T-helper 17 cell (primary cell): ENCODE measurements at places on chromosomes 3 and 15.

DNA sequence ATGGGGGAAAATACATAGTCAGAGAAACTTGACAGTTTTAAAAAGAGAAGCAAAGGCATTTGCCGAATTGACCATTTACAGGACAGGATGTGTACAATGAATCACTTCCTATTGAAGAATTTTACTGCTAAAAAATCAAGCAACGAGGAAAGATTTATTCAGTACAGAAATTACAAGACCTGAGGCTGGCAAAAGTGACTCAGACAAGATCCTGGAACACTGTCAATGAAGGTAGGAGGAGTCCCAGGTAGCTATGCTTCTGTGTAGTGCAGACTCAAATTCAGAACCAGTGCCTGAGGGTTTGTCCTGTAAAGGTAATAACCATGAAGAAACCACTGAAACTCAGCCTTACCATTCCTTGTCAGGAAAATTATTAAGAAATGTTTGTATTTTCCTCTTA is 120.9 kb downstream of the ZMAT3 start:
- no peak for DNase-seq

DNA sequence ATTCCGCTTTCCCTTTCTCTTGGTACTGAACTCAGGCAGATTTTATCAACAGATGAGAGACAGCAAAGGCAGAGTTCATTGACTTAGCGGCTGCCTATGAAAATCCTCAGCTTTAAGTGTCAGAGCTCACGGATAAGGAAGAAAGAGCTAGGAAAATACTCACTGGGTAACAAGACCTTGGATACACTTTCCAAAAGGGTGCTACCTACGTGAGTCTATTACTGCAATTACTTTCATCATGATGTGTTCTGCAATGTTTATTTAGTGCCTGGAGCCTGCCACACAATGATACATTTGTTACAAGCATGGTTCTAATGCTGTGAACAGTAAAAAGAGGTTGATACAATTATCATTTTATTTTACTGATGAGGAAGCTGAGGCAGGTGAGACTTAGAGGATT is 177.5 kb downstream of the GRM7 start:
- DNase-seq, result no peak

GRCh38 chr3:180802837-180803236 is 109.6 kb upstream of the FXR1 start:
- DNase-seq, result no peak

DNA sequence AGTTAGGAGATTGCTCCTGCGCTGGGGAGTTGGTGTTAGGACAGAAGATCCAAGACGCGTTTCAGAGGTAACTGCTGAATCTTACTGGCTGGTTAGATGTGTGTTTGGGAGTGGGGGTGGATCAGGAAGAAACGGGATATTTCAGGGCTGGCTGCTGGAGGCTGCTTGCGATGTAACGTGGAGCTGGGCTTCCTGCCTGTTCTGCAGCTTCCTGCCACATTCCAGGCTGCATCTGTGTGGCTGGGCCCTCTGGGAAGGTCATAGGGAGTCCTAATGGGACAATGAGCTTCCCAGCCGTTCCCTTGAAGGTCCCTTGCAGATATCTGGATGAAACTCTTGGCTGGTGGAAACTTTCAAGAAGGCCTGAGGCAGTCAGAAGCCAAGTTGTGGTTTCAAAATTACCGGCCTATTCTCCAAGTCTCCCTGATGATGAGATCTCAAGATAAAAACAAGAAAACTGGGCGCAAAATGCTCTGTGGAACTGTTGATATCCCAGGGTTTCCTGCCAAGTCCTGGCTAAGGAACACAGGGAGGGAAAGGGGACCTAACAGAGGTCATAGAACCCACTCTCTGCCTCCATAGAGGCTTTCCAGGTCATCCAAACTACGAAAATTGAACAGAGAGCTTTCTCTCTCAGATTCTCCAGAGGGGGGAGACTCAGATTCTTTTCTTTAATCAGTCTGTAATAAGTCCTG is 67.0 kb downstream of the NOX5 start:
- DNase-seq, result no peak

- no peak for DNase-seq
Observed at GRCh38 chr3:185094697-185095096, 58.2 kb downstream of the C3orf70 start.

DNA sequence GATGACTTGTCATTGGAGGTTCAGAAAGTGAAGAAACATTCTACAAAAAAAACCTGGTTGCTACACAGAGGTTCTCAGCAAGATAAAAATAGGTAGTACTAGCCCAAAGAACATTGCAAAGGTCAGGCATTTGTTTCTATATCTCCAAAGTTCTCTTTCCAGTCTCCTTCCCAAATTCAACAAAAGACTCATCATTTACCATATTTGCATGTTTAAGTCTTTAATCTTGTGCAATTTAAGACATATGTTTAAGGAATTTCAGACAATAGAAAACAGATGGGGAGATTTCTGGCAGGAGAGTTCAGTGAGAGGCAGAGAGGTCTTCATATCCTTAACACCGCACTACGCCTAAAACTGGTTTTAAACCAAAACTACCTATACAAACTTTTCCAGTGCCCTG is 173.8 kb upstream of the THBS1 start:
- DNase-seq, result no peak

GRCh38 chr3:16090706-16091105 is 83.8 kb upstream of the GALNT15 start:
- no peak for DNase-seq

DNA sequence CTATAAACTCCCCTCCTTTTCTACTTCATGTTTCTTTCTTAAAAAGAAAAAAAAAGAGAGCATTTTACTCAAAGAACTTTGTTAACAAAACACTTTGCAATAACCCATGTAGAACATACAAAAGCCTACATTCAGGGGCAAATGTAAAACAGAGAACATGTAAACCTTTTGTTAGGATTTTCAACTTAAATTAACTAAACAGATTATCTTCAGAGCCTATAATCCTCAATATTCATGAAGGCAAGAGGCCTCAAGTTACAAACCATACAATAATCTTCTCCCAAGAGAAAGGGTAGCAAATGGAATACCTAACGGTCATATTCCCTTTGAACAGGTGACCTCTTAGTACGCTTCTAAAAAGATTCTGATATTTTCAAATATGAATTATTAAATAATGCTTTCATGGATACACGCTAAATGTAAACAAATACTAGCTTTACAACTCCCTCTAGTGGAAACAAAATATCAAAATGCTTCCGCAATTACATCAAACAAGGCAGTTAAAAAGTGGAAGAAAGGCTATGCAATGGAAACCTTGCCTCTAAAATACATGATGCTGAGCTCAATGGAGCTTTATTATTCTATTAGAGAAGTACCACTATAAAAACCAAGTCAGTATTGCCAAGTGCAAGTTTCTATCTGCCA is 9.9 kb downstream of the CEP152 start:
- no peak for DNase-seq

DNA sequence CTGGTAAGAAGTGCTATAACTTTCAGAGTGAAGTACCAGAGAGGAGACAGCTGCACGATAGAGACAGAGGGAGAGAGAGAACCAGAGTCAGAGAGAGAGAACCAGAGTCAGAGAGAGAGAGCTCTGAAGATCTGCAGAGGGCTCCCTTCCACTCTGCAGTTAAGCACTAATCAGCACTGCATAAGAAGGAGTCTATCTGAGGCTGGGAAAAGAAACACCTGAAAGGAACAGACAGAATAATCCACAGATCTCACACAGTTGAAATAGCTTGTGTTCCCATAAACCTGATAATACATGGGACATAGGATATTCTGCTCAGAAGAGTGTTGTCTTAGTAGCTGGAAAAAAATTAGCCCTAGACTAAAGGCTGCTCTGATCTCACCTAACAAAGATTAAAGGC is 87.6 kb downstream of the CFAP44 start:
- DNase-seq, result no peak

- no peak for DNase-seq
Observed at GRCh38 chr3:22858486-22858885, 344.6 kb upstream of the UBE2E2 start.

DNA sequence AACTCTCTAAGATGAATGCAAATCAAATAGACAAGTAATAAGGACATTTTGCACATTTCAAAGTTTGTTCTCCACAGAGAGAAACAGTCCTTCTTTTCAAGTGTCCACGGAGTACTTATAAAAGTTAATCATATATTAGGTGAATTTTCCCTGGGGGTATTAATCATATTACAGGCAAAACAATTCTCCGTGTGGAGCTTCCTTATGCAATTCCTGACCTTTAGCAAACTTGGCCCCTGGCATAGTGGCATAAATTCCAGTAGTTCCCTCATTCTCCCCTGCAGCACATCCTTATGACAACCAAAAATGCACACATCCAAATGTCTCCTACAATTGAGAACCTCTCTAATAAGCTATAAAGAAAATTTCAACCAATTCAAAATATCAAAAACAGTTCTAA is 34.4 kb downstream of the FSIP1 start:
- DNase-seq, result no peak
